Breast epithelium (tissue), 4 donors: ENCODE measurements at places on chromosomes 7 and 10. TPM values are rescaled to one million over a fixed set of nuclear protein-coding genes. Genes with fewer than 3 reads are reported as not detected.

DNA sequence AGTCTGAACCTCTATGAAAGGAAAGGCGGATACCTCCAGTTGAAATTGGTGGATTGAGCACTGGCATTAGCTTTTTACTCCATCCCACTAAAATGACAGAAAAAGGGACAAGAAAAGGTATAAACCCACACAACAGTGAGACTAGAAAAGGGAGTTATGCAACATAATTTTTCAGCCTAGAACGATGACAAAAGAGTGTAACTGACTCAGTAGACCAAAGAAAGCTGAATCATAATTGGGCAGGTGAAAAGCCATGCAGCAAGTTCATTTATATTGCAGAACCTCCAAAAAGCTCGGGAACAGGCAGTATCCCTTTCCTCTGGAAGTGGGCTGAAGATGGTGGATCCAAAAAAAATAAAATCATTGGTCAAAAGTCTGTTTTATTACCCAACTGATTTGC, 30.5 kb upstream of the ZCCHC24 start:
- no peak for DNase-seq

GRCh38 chr10:79367426-79368189, 20.3 kb downstream of the PPIF start:
- DNase-seq, result no peak

DNA sequence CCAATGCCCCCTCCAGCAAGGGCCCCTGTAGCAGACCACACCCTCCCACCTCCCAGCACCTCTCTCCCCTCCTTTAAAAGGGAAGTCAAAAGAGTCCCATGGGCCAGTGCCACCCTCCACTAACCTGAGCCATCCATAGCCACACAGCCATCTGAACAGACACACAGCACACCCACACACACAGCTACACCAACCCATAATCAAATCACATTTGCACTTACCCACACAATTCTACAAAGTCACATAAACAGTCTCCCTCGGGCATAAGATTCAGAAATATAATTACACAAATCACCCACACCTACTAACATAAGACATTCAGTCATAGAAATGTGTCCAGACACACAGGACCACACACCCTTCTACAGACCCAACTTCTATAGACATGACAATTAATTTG, 96.3 kb downstream of the HIF1AN start:
- no peak for DNase-seq

GRCh38 chr7:101953248-101953819, 135.9 kb downstream of the CUX1 start:
- DNase-seq, result no peak

GRCh38 chr10:124403548-124403947, 15.2 kb downstream of the OAT start:
- no peak for DNase-seq

GRCh38 chr7:41974870-41975557, 262.0 kb downstream of the GLI3 start:
- no peak for DNase-seq

DNA sequence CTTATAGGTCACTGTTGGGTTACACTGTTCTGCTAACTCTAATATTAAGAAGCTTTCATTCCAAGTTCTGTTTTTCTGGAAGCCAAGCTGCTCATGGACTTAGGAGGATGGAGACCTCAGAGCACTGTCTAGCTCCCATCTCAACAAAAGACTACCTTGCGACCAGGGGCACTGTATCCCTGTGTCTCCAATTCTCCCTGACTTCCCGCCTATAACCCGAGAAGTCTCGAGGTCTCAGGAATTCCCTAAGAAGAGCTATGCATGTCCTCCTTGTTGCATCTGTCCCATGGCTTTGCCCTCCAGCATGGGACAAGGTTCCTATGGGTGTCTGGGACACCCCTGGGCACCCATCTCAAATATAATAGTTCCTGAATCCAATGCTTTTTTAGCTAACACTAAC, 31.2 kb downstream of the BTBD16 start:
- no peak for DNase-seq

DNA sequence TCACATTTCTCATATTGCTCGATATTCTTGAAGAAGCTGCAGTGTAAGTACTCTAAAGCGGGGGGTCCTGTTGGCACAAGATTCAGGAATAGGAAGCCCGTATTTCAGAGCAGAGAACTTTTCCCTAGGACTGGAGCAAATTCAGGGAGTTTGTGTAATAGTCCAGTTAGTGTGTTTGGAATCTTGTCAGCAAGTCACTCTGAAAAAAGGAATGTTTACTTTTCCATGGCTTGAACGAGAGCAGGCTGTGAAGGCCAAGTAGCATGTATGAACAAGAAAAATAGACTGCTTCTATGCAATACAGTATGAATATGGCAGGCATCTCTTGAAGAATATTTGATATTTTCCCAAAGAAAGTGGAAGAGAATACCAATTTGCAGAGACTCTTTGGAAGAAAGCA, 39.8 kb downstream of the CDC123 start:
- no peak for DNase-seq

DNA sequence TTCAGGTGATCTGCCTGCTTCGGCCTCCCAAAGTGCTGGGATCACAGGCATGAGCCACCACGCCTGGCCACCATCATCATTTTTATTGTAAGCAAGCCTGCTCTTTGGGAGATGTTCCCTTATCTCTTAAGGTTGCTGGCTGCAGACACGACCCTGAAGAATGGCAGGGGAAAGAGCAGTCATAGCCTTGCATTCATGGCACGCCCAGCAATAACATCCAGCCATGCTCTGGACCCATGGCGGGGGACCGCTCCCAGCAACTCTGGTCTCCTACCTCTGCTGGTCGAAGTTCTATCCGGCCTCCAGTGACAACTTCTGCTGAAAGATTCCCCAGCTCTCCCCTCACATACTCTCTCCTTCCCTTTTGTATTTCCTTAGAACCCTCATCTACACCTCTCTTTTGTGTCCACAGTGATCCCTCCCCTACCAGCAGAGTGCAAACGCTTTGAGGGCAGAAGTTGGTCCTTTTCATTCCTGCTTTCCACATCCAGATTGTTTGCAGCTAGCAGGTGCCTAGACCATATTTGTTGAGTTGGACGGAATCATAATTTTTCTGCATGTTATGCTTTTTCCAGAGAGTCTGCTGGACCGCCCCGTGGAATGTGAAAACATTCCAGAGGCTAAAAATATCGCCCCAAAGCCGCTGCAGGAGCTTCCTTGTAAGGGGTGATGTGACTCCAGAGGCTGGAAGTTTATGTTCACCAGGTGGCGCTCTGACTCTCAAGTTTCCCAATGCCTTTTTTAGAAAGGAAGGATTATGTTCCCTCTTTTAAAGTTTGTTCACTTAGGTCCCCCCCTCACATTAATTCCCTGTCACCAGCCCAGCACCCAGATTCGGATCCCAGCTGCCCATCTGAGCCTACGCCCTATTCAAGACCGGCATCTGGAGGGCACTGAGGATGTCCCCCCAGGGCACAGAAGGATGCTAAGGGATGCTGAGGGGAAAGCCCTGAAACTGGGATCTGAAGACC, 4.3 kb upstream of the MARVELD1 start:
- peak; percentile 66 for DNase-seq

DNA sequence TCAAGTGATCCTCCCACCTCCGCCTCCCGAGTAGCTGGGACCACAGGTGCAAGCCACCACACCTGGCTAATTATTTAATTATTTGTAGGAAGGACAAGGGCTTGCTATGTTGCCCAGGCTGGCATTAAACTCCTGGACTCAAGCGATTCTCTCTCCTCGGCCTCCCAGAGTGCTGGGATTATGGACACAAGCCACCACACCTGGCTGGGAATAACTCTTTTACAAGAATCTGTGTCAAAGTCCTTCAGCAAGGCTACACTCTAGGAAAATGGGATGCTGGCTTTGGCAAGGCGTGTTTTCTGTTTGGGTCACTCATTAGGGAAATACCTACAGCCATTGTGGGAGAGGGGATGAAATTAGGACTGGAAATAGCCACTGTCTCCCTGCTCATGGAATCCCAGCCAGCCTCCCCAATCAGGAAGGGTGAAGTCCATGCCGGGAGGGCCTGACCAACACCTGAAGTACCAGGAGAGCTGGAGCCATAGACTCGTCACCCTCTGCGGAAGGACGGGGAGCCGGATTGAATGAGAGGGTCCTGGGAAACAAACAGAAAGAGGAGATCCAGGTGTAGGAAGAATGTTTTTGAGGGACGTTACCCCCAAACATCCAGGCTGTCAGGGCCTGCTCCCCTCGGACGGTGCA, 72.2 kb upstream of the MYL10 start:
- DNase-seq, result no peak

GRCh38 chr7:103605640-103606039, 159.6 kb upstream of the SLC26A5 start:
- no peak for DNase-seq

DNA sequence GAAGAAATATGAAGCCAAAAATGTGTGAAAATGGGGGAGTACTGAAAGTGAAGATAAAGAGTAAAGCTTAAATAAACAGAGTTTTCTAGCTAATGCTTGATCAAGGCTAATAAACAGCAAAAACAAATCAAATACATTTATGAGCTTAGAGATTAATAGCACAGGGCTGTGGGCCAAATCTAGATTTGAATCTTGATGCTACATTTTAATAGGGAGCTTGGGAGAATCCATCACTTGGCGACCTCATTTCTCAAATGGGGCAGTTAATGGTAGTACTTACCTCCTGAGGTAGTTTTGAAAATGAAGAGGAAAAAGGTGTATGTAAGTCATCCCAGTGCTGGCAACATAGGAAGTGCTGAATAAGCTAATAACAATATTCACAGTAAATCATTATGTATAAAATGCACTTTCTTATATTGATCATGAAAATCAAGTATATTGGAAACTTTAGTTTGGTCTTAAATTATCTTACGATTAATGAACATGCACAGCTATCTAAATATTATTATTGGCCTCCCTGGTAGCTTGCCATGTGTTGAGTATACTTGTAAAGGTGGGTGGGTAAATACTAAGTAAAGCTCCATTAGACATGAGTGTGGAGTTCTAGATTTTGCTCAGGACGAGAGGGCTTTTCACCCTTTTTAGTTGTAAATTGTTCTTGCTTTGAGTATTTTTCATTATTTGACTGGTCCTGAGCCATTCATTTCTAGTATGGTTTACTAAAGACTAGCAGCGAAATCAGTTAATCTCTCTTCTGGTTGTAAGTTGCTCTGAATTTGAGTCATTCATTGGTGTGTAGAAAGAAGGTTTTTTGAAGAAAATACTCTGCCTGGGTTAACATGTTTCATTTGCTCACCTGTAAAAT, 5.1 kb downstream of the BICC1 start:
- no peak for DNase-seq

- DNase-seq, result no peak
Observed at GRCh38 chr10:132449051-132449810, 52.2 kb downstream of the PWWP2B start.

Gene PLEKHS1
- 30.0 TPM for total RNA-seq

Gene PRPS1L1
- total RNA-seq, result not detected

Gene STRIP2
- 1.9 TPM for total RNA-seq

Gene OR2A1
- 0.15 TPM for total RNA-seq
